ENCODE measurements at places on chromosomes 5 and 9.

GRCh38 chr5:134494780-134495179 is 30.7 kb upstream of the JADE2 start:
- DNase-seq = no peak

GRCh38 chr5:147971472-147971871 is 65.1 kb upstream of the C5orf46 start:
- no peak for DNase-seq

DNA sequence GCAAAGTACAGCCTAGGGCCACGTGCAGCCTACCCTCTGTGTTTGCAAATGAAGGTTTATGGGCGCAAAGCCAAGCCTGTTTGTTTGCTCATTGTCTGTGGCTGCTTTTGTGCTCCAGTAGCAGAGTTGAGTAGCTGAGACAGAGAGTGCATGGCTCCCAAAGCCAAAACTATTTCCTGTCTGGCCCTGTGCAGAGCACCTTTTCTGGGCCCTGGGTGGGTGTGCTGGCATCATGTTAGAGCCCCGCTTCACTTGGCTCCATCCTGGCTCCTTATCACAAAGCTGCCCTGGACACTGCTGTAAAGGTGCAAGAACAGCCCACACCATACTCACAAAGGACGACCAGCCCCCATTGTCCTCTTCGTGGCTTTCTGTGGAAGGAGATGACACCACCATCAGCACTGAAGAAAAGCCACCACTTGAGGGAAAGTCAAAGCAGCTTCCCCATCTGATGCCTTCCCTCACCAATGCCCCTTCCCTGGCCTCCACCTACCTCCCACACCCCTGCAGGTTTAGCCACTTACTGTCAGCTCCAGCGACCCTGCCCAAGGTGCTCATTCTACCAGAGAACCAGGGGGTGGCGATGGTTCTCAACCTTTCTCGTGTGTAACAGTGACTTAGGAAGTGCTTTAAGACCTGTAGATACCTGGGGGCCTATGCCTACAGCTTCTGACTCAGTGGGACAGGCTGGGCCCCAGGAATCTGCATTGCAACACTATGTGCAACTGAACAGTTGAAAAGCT is 23.4 kb downstream of the LCP2 start:
- no peak for DNase-seq

DNA sequence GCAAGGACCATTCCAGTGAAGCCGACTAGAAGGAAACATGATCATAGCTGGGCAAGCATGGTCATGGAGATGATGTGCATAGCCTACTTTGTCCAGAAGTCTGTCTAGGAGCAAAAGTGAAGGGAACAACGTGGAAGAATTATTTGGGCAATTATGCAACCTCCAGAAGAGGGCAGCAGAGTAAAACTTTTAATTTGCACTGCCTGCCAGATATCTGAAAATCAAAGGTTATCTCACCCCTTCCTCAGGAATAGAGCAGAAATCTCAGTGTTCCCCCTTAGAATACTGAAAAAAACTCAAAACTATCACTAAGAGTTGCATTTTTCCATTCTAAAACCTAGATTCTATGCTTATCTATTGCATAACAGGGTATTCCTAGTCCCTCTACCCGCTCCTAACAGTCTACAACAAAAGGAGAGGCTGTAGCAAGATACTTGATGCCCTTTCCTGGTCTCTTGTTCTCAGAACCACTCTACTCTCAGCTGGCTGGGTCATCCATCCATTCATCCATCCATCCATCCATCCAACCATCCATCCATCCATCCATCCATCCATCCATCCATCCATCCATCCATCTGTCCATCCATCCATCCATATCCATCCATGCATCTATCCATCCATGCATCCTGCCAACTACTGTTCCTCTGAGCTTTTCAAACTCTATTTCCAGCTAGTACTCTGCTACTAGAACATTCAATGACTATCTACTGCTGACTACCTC is 8.4 kb upstream of the SETD9 start:
- DNase-seq = no peak

DNA sequence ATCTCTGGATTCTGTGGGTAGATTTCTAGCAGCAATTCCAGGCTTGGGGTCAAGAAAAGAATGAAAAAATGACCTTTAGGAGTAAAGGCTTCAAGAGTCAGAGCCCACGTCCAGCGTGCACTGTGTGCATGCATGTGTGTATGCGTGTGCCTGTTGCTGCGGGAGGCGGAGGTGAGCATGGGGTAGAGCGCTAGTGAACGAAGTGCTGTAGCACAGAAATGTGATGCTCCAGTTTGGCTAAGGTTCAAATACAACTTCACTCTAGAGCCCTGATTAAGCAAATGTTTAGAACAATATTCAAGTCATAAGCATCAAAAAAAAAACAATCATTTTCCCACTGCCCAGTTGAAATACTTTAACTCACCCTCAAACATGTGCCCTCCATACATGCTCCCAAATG is 403.9 kb downstream of the ZNF608 start:
- DNase-seq = no peak

GRCh38 chr9:91180240-91180929 is 181.3 kb downstream of the AUH start:
- no peak for DNase-seq

GRCh38 chr9:133610845-133611244 is 1.7 kb upstream of the FAM163B start:
- DNase-seq = no peak
